ENCODE measurements at places on chromosomes 11 and 22.

DNA sequence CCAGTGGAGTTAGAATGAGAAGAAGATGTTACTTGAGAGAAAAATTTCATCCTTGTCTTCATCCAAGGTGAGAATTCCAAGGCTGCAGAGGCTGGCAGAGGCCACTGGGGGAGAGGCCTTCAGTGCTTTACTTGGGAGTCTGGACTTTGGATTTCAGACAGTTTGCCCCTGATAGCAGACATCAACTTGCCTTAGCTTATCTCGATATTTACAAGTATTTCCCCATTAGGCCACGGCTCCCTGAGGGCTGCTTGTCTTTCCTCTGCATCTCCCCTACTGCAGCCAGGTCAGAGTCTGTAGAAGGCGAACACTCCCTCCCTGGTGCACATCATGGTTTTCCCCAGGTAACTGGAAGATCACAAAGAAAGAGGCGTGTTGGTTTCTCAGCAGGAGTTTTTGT lies 29.9 kb upstream of the BSX start:
- DNase-seq = no peak

- no peak for DNase-seq
These were observed 23.0 kb downstream of the APLNR start for GRCh38 chr11:57214098-57214417.

DNA sequence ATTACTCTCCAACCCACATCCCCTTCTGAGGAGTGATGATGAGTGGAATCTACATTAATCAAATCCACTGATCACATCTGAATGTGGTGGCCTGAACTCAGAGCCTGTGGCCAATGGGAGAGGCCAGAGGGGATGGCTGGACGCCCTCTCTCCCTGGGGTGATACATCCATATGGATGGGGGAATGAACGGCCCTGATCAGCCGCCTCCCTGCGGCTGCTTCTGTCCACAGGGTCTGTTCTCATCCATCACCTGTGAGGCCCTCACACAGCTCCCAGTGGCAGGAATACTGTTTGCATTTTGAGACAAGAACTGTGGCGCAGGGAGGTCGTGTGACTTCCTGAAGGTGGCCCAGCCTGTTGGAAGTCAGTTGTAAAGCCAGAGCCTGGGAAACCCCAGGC lies 78.3 kb upstream of the SHISAL1 start:
- no peak for DNase-seq

GRCh38 chr11:115894176-115894575 lies 390.0 kb upstream of the CADM1 start:
- no peak for DNase-seq

GRCh38 chr11:73306977-73307322 lies 1.1 kb upstream of the ARHGEF17 start:
- no peak for DNase-seq

DNA sequence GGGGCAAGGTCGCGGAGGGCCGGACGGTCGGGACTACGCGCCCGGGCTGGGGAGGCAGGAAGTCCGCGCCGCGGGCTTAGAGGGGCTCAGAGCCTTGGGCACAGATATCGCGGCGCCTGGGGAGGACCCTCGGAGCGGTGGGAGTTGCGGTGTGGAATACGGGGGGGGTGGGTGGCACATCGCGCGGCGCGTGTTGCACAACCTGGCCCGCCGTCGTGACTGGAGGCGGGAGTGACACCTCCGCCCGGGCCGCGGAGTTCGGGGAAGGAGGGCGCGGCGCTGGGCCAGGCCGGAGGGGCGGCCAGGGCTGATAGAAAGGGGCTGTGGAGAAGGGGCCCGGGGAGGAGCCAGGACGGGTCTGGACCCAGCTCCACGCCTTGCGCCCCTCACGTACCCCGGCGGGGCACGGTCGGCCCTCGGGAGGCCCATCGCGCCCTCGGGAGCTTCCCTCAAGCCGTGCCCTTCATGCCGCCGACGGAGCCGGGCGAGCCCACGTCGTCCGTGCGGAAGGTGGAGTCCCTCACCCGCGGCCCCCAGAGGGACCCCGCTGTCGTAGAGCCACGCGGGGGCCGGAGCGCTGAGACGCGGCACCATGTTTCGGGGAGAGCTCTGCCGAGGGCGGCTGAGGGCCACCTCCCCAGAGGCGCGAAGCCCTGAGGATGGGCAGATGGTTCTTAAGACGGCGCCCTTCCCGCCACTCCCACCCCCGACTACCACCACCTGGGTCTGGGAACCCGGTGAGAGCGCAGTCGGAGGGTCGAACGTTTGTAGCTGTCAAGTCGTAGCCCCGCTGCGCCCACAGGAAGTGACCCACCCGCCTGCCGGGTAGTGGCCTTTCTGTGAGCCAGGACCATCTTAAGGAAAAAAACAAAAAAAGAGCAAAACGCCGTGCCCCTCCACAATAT lies 729 bp downstream of the IL17RA start:
- DNase-seq = no peak

DNA sequence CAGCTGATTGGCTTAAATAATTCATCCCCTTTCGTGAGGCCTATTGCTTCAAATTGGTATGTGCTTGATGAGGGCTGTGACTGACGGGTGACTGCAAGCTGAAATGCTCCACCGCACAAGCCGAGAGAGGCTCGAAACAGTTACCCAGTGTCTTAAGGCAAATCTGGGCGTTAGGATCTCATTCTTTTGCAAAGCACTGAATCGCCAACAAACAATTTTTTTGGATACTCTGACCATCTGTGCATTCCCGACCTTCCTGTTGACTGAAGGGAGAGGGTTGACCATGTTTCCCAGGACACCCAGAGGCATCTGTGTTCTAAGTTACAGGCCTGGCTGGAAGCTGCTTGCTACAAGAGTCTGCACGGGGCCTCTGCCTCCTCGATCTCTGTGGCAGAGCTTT lies 32.1 kb downstream of the CACNG2 start:
- no peak for DNase-seq

DNA sequence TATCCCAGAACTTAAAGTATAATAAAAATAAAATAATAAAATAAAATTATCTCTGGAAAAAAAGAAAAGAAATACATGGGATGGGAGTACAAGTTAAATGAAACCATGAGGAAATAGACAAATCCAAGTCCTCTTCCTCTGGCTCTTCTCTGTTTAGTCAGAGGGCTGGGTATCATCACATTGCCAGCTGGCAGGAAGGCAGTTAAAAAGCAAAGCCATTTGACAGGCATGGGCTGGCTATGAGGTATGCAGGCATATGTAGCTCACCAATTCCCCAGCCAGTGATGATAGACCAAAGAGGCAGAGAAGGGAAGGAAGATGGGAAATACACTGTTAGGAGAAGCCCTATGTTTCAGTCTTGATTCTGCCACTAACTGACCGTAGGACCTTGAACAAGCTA lies 6.5 kb downstream of the LYVE1 start:
- no peak for DNase-seq

Data from stimulated activated CD8-positive, alpha-beta memory T cell treated with anti-CD3 and anti-CD28 coated beads, Interleukin-4, amount 100 ng/mL, for 4 hours (primary cell).